ENCODE measurements at places on chromosomes 1 and 21.

DNA sequence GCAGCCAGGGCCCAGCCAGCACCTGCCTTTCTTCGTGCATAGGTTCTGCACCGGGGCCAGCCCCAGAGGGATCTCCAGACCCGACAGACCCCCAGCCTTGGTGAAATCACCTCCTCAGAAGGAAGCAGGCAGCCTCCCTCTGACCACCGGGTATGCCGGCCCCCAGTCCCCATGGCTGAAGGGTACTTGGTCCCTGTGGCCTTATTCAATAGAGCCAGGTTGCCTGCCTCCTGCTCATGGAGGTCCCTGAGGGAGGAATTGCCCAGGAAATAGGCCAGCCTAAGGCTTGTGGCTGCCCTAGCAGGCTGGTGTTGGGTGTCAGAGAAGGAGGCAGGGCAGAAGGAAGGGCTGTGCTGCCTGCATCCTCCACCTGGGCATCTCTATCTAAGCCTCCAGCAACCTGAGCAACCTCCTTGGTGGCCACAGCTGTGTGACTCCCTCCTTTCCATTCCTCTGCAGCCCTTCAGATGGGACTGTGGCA is 338.2 kb upstream of the VAMP3 start:
- DNase-seq, result no peak

DNA sequence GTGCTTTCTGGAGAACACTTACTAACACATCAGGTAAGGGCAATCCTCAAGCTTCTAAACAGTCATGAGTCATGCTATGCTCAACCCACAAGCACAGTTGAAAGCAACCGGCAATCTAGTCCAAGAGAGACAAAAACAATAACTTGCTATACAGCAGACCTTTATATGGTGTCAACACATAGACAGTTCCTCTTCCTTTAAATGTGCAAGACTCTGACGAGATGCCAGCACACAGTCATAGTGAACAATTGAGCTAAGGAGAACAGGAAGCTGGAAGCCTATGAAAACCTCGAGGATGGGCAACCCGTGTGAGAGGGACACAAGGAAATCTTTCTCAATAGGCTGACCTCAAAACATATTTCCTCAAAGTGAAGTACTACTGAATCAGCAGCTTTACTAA is 5.3 kb downstream of the ADIPOR1 start:
- DNase-seq, result no peak

GRCh38 chr1:41662061-41662764 is 177.7 kb upstream of the EDN2 start:
- DNase-seq, result no peak

- DNase-seq, result no peak
Observed at GRCh38 chr1:206722751-206723461, 38.2 kb downstream of the MAPKAPK2 start.

- DNase-seq, result no peak
Observed at GRCh38 chr21:42125571-42126544, 54.7 kb downstream of the UMODL1 start.

GRCh38 chr1:243471026-243471685 is 215.3 kb downstream of the SDCCAG8 start:
- DNase-seq, result no peak

- DNase-seq, result no peak
Observed at GRCh38 chr1:247548769-247549182, at the start of gene GCSAML. Gene GCSAML, plus strand, starts transcription at chr1:247549134. Its CDS starts 58 bp downstream, at chr1:247549192.

DNA sequence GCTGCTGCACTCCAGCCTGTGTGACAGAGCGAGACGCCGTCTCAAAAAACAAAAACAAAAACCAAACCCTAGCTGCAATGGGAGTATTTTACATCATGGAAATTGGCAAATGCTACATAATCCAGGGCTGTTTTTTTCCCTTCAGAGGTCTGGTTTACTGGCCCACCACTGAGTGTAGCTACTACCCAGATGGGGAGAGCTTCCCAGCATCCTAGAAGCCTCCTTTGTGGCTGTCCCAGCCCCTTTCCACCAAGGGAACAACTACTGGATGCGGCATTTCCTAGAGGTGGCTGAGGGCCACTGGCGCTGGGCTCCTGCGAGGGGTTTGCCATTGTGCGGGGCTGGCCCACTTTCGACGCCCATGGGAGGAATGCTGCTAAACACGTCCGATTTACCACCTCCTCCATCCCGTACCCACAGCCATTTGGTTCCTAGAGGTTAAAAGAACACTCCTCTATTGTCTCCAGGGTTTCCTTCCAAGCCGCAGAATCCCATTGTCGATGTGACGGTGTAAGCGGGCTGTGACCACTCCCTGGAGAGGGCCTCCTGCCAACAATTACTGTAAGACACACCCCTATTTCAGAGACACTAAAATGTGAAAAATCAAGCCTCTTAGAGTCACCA is 55.4 kb downstream of the RUNX3 start:
- DNase-seq, result no peak

Measured in cortex of kidney (tissue), 1 donor.